ENCODE measurements at places on chromosomes 12 and 14.

- peak; percentile 22 for DNase-seq
These were observed 203.4 kb downstream of the TTC7B start for GRCh38 chr14:90612801-90613200.

DNA sequence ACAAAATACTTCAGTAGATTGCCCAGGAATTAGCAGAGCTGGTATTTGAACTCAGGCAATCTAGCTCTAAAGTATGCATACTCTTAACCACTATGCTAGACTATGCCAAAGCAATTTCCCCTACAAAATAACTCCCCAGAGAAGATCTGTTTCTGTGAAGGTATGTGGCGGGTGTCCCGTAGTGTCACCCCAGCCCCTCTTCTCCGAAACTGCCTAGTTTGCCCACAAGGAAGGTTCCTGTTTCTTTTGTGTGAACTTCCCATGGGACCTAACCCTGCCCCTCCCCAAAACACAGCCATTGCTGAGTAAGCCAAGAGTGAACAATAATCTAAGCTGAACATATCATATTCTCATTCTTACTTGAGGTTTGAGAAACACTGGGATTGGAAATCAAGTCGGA lies 15.5 kb upstream of the RAP1B start:
- DNase-seq: no peak

- no peak for DNase-seq
These were observed 76.9 kb downstream of the DDX51 start for GRCh38 chr12:132067182-132067581.

GRCh38 chr12:66241061-66242043 lies 52.3 kb downstream of the IRAK3 start:
- DNase-seq: no peak

GRCh38 chr14:91229743-91230200 lies 14.7 kb downstream of the GPR68 start:
- no peak for DNase-seq

- DNase-seq: no peak
These were observed 71.9 kb downstream of the C12orf75 start for GRCh38 chr12:105402366-105402765.

DNA sequence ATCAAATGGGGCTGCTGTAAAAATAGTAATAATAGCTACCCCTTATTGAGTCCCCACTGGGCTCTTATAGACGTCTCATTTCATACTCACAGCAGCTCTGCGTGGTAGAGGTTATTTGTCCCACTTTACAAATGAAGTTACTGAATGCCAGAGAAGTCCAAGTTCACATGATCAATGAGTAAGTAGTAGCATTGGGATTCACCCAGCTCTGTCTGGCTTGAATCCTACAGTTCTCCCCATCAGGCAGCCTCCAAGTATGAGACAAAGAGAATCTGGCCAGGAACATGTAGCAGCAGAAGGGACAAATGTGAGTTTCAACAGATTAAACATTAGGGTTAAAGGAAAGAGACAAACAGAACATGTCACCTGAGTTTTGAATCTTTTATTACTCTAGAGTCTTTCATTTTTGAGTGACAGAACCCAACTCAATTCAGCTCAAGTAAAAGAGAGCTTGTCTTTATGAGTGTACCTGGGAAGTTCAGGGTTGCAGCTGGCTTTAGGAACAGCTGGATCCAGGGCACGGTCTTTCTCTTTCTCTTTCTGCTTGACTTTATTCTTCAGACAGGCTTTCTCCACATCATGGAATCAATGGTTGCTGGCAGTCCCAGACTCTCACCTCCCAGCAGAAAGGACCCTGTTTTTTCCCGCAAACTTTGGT lies 64.1 kb upstream of the JDP2 start:
- DNase-seq: no peak

GRCh38 chr14:31687726-31688125 lies 126.5 kb downstream of the NUBPL start:
- no peak for DNase-seq

GRCh38 chr12:32615441-32615840 lies 63.7 kb upstream of the DNM1L start:
- DNase-seq: no peak

DNA sequence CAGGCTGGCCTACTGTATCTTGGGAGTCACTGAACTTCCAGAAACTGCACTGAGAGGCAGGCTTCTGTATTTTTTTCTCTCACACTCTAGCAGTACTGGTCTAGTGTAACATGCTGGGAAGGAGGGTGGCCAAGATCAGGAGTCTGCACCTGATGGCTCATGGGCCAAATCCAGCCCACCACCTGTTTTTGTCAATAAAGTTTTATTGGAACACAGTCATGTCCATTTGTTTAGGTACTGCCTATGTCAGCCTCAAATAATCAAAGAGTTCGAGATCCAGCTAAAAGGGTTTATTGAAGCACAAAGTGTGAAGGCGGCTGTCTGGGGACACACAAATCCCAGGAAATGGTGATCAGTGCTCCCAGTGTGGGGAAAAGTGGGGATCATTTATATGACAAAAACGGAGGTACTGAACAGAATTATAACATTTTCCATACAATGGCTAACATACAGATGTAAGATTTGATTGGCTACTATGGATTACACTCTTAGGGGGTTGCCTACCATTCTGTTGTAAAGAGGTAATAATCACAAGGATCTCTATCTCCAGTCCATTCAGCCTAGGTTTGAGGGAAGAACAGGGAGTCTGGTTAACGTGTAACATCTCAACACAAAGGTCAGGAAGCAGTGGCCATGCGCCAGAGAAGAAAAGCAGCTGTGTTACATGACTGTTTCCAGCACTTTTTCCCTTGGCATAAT lies 12.9 kb downstream of the USP30 start:
- no peak for DNase-seq

- no peak for DNase-seq
These were observed 161.7 kb downstream of the BTG1 start for GRCh38 chr12:91983935-91984334.

DNA sequence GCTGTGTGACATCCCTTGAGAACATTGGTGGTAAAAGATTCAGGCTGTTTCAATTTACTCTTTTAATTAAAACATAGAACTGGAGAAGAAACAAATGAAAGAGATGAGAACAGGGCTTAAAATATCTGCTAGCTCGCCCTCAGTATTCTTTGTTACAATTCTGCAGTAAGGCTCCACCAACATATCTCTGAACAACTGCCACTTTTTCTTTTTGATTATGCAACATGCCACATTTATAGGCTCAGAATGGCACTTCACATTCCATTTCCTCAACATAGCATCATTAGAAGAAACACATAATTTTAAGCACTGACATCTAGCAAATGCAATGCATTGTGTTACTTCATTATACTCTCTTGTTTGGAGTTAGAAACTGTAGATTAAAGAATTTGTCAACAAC lies 1315.2 kb downstream of the LRFN5 start:
- no peak for DNase-seq

GRCh38 chr12:63045020-63045860 lies 105.8 kb downstream of the AVPR1A start:
- DNase-seq: no peak

DNA sequence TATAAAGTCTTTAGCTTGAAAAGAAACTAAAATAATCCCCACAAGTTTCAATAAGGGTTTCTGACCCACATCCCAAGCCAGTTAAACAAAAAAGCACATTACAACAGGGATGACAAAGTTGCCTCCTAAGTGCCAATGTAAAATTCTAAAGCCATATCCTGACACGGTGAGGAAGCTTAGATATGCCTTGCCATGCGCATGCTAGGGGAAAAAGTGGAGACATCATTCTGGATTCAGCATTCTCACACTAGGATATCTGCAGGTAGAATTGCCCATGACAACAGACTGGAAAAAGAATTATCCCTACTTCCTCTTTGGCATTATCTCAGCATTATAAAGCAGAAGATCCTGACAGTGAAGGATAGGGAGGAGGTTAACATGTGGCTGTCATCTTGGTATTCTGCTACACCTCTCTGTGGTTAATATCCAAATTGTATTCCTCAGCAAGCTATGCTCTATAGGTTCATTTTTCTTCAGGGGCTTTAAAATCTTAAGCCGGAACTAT lies 4.9 kb downstream of the DUSP6 start:
- DNase-seq: no peak

- DNase-seq: no peak
These were observed 35.4 kb downstream of the IL31 start for GRCh38 chr12:122138616-122139015.

GRCh38 chr14:35197015-35197414 lies 74.7 kb downstream of the PRORP start:
- DNase-seq: no peak

DNA sequence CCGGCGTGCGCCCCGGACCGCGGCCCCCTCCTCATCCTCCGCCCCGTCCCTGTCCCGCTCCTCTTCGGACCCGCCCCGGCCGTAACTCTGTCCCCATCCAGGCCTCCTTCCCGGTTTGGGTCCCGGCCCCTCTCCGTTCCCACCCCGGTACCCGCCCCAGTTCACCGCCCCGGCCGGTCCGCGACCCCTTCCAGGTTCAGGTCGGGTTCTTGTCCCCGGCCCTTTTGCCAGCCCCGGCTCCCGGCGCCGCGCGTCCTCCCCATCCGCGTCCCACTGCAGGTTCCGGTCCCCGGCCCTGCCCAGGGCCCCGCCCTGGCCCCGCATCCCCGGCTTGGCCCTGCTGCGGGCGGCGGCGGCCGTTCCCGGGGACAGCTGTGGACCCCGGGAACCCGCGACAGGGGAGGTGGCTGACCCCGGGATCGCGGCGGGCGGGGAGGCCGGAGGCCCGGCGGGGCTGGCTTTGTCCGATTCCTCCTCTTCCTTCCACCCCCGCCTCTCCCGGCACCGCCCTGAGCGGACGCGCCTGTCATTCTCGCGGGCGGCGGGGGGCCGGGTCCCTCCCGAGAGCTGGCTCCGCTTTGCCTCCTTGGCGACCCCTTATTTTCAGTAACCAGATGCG lies 601 bp downstream of the KLC1 start:
- peak; percentile 72 for DNase-seq

DNA sequence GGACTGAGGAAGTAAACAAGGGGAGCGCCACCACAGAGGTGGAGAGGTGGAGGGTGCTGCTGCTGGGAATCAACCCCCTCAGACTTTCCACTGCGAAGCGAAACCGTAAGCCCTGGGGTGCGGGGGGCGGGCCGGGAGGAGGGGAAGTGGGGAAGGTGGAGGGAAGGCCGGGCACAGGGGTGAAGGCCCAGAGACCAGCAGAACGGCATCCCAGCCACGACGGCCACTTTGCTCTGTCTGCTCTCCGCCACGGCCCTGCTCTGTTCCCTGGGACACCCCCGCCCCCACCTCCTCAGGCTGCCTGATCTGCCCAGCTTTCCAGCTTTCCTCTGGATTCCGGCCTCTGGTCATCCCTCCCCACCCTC lies at the start of gene LAG3:
LAG3 (plus strand) TSS at position 190 of the 365 bp plus-strand sequence. CDS start 333 bp downstream, outside the sequence.
- no peak for DNase-seq

DNA sequence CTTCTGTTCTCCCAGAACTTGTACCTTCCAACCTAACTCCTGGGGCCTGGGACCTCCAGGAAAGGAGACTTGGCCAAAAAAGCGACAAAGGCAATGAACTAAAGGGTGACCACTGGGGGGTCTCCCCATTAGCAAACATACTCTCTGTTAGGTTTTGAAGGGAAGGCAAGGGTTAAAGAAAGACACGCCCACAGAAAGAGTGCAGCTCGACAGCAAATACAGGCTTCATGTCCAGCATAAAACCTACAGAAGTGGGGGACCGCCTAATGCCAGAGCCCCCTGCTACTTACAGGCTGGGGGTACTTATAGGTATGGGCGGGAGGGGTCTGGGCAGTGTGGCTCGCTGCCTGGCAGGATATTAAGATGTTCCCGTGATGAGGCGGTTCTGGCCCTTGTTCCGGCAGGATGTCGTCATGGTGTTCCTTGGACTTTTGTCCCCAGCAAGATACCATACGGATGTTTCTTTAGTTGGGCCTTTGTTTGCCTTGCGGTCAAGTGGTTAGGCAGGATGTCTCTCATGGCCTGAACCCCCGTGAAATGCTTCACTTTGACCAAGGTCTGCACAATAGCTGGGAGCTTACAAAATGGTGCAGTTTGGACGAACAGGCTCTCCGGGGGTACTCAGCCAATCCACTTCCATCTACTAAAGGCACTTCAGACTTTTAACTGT lies 53.4 kb downstream of the PRMT8 start:
- no peak for DNase-seq

- DNase-seq: no peak
These were observed 19.4 kb downstream of the GNS start for GRCh38 chr12:64739778-64740177.

DNA sequence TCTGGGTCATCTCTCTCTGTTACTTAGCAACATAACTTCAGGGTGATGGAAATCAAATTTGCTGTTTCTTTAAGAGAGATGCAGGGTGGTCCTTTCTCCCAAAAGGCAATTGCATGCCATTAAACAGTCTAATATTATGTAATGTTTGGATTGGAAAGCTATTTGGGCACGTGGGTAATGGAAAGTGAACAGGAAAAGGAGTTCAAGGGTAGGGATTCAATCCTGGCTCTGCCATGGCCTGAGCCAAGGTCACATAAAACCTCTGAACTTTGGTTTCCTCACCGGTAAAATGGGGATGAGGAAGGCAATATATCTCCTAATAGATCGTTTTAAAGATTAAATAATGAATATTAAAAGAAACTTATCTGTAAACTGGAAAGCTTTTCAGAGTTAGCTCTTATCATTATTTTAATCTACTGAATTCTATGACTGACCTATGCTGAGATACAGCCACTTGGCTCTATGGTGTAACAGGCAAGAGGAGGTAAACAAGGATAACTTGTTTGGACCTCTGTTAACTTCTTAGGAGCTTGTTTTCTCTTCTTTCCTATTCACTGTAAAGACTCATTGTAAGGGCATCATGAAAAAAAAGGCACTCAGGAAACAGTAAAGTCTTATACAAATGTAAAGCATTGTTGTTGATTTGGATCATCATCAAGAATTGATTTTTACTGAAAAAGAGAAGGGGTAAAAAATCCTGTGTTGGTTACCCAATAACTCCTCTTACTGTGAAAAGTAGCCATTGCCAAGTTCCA lies 55.7 kb upstream of the OVCH1 start:
- DNase-seq: no peak

DNA sequence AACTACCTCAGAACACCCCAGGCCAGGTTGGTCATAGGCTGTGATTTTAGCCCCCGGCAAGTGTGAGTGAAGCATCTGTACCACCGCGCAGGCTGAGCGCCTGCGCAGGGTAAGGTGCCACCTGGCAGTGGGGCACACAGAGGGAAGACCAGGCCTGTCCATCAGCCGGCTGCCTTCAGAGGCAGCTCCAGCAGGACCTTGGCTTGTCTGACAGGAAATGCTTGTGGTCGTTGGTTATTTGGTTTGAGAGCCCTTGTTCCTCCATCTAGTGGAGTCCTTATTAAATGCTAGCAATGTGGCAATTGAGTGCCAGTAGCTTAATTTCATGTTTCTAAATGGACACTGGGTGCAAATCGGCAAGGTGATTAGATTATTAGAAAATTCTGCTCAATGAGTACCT lies 27.5 kb downstream of the SLC25A29 start:
- no peak for DNase-seq

DNA sequence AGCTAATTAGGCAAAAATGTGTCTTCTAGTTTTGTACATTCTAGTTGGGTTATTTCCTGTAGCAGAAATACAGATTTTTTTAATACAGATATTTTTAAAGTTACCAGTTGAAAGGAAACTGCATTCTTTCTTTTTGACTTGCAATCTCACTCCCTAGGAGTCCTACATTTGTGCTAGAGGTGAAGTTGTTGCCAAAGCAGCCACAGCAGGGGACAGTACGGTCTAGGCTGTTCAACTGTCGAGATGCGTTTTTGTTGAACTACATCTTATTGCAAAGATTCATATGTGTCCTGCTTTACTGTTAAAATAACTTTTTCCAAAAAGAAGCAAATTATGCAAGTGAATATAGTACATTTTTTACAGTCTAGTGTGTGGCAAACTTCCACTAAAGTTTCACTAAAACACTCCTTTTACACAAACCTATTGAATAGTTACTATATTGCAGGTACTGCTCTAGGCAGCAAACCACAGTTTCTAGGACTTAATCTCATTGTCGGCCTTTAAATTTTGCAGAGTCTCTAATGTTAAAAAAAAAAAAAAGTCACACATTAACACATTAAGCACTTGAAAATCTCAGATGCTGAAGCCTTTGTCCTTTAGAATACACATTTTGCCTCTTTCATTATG lies 30.2 kb upstream of the SRGAP1 start:
- DNase-seq: no peak

Measured in right forelimb (tissue), 1 donor.